CD4-positive, alpha-beta memory T cell (primary cell): ENCODE measurements at places on chromosomes 1 and 21. TPM values are rescaled to one million over a fixed set of nuclear protein-coding genes. Genes with fewer than 3 reads are reported as not detected.
A peak's percentile ranks its signal among the peaks of the same experiment; 100 is the strongest.

The AK2 gene
- total RNA-seq = 88.5 TPM

The PYHIN1 gene
- 83.6 TPM for total RNA-seq

The HMCN1 gene
- 0.29 TPM for total RNA-seq

The MNDA gene
- 0.55 TPM for total RNA-seq

- no peak for DNase-seq
Observed at GRCh38 chr21:45053561-45054226, 20.7 kb upstream of the ADARB1 start.

DNA sequence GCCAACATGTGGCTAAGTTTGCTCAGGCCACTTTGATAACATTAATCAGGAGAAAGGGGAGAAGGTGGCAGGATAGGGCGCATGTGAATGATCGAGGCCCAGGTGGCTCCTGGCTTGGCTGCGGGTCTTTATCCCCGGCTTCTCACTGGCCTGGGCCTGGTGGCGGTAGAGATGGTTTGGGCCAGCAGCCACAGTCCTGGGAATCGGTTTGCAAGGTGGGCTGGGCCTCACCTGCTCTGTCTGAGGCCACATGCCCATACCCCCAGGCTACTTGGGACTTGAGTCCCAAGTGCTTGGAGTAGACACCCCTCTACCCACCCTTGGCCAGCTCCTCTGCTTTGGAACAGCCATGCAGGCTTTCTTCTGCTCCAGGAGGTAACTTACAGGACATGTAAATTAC is 49.7 kb upstream of the DISP3 start:
- DNase-seq = no peak

- no peak for DNase-seq
Observed at GRCh38 chr1:26938004-26938658, 16.6 kb downstream of the NUDC start.

DNA sequence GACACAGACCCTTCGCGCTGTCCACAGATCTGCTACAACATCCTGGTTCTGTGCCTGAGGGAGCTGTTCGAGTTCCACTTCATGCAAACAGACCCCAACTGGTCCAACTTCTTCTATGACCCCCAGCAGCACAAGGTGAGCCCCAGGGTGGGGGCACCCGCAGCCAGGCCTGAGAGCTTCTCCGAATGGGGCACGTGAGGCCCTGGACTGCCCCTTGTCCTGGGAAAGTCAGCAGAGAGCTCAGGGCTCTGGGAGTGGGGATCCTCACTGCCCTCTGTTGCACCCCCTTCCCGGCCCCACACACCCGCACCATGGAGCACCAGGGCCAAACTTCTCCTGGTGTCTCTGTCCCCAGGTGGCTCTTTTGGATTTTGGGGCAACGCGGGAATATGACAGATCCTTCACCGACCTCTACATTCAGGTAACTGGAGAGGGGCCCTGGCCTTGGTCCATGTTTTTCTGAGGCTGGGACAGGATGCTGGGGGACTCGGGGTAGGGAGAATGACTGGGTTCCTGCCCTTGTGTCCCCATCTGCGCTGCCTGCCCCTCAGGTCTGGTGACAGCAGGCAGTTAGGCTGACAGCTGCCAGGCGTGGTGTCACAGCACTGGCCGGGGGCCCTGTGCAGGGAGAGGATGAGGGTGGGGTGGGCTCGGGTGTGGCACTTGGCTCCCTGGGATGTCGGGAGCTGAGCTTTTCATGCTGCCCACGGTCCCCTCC is 44.6 kb downstream of the COQ8A start:
- no peak for DNase-seq

- no peak for DNase-seq
Observed at GRCh38 chr1:192967211-192967877, 91.8 kb downstream of the UCHL5 start.

DNA sequence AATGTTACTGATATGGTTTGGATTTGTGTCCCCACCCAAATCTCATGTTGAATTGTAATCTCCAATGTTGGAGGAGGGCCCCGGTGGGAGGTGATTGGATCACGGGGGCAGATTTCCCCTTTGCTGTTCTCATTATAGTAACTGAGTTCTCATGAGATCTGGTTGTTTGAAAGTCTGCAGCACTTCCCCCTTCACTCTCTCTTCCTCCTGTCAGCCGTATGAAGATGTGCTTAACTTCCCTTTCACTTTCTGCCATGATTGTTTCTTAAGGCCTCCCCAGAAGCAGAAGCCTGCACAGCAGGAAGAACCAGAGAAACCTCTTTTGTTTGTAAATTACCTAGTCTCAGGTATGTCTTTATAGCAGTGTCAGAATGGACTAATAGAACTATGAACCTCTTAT is 28.4 kb downstream of the TRIM33 start:
- DNase-seq = peak; percentile 28

DNA sequence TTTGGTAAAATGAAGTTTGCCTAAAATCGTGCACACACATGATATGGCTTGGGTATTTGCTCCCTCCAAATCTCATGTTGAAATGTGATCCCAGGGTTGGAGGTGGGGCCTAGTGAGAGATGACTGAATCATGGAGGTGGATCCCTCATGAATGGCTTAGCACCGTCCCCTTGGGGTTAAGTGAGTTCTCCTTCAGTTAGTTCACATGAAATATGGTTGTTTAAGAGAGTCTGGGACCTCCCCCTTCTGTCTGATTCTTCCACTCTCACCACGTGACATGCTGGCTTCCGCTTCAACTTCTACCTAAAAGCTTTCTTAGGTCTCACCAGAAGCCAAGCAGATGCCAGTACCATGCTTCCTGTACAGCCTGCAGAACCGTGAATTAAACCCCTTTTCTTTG is 58.4 kb downstream of the SIPA1L2 start:
- DNase-seq = no peak

GRCh38 chr1:192476802-192477298 is 98.7 kb upstream of the RGS1 start:
- no peak for DNase-seq

GRCh38 chr1:243416495-243416894 is 160.7 kb downstream of the SDCCAG8 start:
- no peak for DNase-seq

- no peak for DNase-seq
Observed at GRCh38 chr1:192601567-192601966, 26.0 kb downstream of the RGS1 start.

DNA sequence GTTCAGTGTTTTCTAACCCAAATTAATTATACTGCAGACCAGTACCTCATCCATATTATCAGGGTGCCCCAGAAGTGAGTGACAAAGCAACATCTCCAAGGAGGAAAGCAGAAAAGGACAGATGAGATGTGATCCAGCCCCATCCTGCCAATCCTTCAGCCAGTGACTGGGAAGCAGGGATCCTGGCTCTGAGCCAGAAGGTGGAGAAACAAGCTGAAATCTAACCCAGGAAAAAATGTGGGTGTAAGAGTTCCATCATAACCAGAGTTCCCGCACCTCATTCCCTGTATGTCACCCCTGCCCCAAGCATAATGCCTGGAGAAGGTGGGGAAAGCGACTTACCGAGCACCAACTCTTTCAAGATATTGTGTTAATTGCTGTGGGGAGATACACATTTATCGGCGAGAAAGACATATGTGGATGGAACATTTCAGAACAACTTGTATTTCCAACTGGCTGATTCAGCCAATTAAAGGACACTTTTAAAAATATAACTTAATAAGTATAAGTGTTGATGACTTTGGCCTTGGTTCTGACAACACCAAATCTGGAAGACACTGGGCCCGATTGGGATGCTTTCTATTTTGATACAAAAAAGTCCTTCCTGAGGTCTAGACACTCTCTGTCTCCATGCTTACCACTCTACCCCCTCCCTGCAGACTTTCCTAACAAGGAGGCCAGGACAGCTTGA is 14.9 kb downstream of the PLEKHA6 start:
- DNase-seq = no peak

- DNase-seq = no peak
Observed at GRCh38 chr1:22892789-22893188, 79.9 kb downstream of the LACTBL1 start.
